Stimulated activated naive B cell treated with anti-CD40 and anti-IgM and Interleukin-4, amounts not matched to agents 10 μg/mL and 1 μg/mL and 100 μg/mL, for 72 hours (primary cell): ENCODE measurements at places on chromosomes 2 and 18.

GRCh38 chr18:40652321-40652720 is 1302.7 kb upstream of the PIK3C3 start:
- DNase-seq, result no peak

DNA sequence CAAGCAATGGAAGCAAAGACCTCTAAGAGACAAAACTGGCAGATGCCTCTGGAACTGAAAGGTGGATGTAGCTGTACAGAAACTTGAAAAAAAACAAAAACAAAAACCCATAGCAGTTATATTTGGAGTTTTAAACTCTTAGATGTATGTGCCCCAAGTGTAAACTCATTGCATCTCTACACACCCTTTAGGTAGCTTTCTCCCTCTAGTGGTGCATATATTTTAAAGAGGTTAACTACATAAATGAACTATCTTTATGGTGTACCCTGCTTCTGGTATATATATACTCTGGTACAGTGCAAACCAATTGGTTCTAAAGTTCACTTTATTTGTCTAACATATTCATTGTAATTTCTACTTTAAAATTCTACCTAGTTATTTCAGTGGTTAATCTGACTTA is 518.2 kb downstream of the NRXN1 start:
- no peak for DNase-seq

GRCh38 chr18:5543036-5543680 is 639 bp downstream of the EPB41L3 start:
- no peak for DNase-seq

GRCh38 chr2:98550165-98550564 is 58.1 kb downstream of the COA5 start:
- no peak for DNase-seq

- no peak for DNase-seq
Observed at GRCh38 chr2:150983314-150983897, 278.3 kb downstream of the RBM43 start.

DNA sequence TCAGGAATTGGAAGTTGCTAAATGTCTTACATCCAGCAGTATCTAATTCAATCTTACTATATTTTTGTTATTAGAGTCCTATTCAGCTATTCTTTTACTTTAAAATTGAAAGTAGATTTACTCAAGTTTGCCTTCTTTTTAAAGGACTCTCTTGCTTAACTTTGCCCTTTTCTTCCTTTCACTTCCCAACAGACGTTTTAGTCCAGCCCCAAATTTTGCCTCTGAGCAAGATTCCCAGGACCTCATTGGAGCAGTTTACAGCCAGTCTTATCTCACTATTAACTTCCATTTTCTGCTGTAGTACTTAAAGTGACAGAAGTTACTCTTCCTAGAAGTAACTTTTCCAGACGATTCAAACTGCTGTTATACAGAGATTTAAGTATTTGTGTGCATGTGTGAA is 1.7 kb upstream of the PRKD3 start:
- DNase-seq, result no peak

- DNase-seq, result no peak
Observed at GRCh38 chr2:188607501-188607900, 315.8 kb downstream of the GULP1 start.

DNA sequence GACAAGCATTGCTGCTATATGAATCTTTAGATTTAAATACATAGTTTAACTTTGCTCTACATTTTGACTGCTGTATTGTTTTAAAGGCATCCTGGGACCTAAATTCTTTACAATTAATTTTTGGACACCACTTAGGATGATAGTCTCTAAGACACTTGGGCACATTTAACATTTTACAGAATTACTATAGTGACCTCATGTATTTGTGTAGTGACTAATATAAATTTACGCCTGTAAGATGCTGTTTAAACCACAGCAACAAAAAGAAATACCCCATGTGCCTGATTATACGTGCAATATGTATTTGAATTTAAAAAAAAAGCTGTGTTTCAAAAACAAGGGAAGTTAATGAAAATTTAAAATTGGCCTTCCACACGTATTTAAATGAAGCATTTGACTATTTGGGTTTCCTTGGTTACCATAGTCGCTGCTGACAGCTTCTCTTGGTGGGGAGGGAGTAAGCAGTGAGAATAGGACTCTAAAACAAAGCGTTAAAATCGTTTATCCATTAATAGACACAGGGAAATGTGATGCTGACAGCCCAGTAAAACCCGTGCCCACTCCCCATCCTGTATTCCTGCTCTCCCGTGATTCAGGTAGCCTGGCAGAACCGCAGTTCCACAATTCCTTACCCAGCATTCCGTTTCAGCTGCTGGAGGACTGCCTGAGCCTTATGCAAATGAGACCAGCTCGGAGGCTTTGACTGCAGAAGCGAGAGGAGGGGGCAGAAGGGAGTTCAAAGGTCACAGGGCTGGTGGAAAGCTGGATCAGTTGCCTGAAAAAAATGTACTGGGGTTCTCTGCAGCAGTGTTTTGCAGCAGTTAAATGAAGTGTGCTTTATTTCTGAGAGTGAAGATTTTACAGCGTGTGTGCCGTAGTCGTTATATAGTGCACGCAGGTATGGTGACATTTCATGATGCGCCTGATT is 104.3 kb downstream of the CSRNP3 start:
- DNase-seq, result no peak

DNA sequence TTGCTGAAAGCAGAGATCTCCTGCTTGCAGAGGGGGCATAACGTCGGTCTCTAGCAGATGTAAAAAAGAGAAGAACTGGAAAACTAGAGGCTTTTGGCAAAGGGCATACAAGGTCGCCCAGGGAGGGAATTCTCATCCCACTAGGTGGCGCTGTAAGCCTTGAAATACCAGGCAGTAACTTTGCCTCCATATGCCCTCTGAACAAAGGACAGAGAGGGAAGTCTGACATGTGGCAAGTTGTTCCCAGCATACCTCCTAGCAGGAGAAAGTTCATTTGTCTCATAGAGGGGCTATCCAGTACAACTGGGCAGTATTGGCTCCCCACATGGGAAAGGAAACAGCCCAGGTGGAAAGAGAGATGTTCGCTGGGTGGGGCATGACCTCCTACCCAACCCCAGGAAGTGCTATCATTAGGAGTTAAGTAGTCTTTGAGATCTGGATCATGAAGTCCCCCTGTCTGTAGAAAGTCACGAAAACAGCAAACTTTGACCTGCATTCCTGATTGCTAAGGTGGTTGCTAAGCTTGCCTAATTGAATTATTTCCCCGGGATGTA is 39.9 kb downstream of the STK17B start:
- no peak for DNase-seq

- DNase-seq, result no peak
Observed at GRCh38 chr2:235406430-235406829, 87.4 kb upstream of the AGAP1 start.

- DNase-seq, result no peak
Observed at GRCh38 chr2:97844311-97844859, 131.0 kb downstream of the ZAP70 start.

GRCh38 chr2:160427629-160428404 is 65.8 kb downstream of the RBMS1 start:
- DNase-seq, result no peak

DNA sequence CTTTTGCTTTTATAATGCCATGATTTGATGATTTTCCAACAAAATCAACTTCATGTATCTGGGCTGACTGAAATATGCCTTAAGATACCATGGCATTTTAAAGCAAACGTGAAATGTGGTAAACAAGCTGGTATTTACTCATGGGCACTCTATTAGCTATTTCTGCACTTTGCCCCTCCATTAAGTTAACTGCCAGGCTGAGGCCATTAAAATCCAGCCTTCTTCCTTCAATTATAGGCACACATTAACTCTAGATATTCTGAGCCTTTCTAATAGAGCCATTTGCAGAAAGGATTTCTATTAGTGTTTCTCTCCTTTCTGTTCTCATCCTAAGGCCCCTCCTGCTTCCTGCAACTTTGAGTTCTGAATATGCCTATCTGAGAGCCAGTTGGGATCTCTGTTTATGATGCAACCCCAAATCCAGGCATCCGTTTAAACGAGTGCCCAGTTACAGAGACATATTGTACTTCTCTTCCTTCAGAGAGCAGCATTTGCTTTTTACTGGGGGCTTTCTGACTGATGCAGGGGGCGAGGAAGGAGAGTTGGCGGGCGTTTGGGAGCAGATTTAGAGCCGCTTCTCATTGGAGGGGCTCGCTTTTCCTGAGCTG is 1.6 kb upstream of the KCNJ3 start:
- DNase-seq, result no peak

DNA sequence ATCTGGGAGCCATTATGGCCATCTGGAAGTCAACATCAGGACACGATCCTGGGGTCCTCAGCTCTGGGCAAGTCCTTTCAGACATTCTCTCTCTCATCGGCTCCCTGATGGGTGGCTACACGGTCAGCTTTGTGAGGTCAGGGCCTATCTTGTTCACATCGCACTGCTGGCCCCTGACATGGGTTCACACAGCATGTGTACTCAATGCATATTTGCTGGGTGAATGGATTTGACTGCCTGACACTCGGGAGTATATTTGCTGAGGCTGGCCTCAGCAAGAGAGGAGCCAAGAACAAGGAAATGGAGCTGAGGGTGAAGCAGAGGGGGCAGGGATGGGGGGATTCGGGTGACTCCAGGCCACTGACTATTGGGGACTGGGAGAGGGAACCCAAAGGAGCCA is 50.5 kb downstream of the SLC4A5 start:
- no peak for DNase-seq

GRCh38 chr2:120482334-120482733 is 136.4 kb downstream of the INHBB start:
- no peak for DNase-seq

DNA sequence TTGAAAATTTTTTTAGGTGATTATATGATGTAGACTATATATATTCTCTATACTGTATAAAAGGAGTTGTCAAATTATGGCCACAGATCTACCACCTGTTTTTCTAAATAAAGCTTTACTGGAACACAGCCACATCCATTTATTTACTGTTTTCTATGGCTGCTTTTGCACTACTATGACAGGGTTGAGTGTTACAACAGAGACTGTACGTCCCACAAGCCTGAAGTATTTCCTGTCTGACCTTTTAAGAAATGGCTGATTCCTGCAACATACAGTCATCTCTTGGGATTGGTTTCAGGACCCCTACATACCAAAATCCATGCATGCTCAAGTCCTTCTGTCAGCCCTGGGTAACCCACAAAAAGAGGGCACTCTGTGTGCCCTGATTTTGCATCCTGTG is 508.3 kb downstream of the TSN start:
- DNase-seq, result no peak

GRCh38 chr18:23667114-23667513 is 4.4 kb upstream of the ANKRD29 start:
- DNase-seq, result no peak

DNA sequence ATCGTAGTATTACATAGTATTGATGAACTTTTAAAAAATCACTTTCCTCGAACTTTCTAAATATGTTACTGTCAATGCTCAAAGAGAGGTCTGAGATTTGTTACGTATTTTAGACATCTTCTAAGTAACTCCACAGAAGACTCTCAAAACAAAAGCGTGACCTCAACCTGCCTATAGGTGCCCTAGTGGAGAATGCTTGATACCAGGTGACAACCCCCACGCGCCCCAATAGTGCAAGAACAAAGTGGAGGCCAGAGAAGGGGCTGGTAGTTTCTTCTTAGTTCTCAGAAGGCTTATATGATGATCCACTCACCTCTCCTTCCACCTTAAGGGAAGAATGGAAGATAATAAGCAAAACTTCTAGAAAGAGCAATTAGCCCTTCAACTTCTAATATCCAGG is 102.6 kb downstream of the ANKRD44 start:
- no peak for DNase-seq

DNA sequence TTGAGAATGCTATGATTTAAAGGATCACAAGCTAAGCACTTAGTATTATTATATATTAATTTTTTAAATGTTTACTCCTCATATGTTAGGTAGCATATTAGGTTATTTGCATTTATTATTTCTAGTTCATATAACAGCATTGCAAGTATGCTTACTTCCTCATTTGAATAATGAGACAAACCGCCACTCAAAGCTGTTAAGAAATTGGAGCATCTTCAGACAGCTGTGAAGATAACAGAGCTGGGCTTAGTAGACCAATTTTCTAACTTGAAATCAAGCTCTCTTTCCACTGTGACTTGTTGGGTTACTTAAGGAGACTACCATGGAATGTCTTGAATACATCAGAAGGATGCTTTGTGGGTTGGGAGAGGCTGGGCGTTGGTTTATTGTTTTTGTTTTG is 139.3 kb downstream of the ASXL3 start:
- DNase-seq, result no peak

GRCh38 chr18:26677957-26678356 is 129.6 kb upstream of the KCTD1 start:
- DNase-seq, result no peak

GRCh38 chr18:12079491-12080237 is 14.0 kb upstream of the ANKRD62 start:
- no peak for DNase-seq

DNA sequence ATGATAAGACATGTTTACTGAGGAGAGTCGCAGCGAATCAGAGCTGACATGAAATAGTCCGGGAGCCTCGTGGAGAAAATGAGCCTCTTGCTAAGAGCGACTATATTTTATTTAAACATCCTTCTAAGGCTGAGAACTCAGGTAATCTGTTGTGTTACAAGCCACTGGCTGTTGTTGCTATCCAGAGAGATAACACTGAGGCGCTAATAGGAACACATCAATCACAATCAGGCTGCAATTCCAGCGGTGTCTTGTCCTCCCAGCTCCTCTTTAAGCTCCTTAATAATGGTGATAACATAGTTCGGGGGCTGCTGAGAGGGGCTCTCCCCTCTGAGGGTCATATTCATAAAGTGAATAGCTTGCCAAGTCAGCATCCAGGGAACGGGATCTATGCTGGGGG is 95.1 kb downstream of the INSIG2 start:
- DNase-seq, result no peak

DNA sequence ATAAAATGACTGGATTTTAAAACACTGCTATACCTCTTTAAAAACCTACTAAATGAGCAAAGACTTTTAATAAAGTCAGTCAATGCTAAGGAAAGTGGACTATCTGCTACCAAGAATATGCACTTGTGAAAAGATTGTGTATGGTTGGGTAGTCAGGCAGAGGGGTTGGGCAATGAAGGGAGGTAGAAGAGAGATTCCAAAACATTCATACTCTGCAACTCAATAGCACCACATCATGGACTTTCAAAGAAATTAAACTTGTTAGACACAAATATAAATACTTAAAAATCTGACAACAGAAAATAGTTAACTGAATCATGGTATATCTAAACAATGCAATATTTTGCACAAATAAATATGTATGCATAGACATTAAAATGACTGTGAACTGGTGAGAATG is 139.9 kb upstream of the MAPRE2 start:
- no peak for DNase-seq

DNA sequence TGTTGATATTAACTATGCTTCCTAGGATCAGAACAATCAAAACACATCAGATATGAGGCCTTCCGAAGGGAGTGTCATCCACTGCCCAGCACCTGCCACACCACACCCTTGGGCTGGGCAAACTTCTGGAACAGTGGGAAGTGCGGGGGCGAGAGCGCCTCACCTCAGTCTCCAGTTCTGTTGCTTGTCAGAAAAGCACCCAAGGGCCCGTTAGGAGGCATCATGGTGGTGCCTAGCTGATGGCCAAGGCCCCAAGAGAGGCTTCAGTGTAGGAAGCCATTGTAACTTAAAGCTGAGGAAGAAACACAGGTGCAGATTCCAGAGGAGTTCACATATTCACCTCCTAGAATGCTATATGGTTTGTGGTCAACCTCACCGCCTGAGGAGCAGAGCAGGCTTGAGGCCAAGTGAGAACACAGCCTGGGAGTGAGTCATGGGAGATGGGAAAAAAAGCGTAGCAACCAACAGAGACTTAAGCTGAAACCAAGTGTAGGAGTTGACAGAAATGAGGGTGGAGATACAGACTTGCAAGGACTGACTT is 85.1 kb upstream of the ATL2 start:
- no peak for DNase-seq
